ENCODE measurements at places on chromosomes 7 and 10.

DNA sequence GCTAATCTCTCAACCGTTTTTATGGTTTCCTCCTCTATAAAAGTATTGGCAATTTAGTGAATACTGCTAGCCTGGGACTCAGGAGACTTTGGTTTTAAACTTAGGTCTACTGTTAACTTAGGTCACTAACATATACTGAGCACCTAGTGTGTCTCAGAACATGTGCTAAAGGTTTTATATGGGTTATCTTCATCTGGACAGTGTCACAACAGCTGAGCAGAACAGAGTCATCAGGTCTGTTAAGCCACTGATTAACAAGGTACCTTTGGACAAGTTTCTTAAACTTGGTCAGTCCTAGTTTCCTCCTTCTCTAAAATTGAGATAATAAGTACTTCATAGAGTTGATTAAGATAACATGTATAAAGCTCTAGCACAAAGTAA lies 30.6 kb downstream of the NET1 start:
- DNase-seq, result no peak

- DNase-seq, result no peak
These were observed 60.2 kb downstream of the MPP7 start for GRCh38 chr10:28242555-28243204.

- no peak for DNase-seq
These were observed 36.6 kb downstream of the MAPK8 start for GRCh38 chr10:48343106-48343505.

DNA sequence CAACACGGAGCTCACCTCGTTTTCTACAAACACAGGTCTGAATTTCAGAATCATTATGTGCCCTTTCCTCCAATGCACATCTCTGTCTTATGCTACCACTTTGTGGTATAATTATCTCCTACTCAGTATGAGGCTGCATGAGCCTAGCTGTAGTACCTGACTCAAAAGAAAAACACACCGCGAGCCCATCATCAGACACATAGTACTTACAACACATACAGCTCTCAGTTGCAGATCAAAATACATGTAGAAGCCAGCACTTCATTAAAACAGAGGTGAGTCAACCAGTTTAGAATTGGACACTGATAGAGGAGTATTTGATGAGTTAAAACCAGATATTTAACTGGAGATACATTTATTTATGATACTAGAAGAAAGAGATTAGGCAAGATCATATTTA lies 1.4 kb upstream of the RTKN2 start:
- DNase-seq, result no peak

DNA sequence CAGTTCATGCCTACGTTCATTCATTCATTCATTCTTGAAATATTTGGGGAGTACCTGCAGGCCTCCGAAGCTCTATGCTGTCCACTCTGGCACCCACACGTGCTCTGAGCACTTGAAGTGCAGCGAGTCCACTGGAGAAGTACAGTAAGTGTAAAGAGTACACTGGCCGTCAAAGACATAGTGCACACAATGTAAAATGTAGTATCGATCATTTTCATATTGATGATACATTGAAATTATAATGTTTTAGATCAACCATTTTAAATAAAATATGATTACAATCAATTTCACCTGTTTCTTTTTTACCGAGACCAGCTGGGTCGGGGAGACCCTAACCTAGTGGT lies 37.0 kb upstream of the PURB start:
- DNase-seq, result no peak

- DNase-seq, result no peak
These were observed 63.0 kb downstream of the HOXA1 start for GRCh38 chr7:27032839-27033238.

DNA sequence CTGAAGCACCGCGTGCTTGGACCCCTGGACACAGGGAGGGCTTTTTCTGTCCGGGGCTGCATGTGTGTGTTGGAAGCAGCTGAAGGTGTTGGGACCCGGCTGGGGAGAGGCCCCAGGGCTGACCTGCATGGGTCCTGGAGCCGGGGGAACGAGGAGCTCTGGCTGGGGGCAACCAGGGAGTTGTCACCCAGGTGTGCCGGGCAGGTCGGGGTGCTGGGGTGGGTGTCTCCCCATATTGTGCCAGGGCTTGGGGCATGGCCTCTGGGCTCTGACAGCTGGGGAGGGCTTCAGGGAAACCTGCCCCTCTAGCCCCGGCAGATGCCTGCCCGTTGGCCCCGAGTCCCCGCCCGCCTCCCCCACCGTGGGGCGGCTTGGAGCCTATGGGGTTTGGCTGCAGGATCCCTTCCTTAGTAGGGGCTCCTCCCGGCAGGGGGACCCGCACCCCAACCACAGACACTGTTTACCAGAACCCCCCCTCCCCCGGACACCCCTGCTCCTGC lies 42.3 kb downstream of the UNCX start:
- no peak for DNase-seq

DNA sequence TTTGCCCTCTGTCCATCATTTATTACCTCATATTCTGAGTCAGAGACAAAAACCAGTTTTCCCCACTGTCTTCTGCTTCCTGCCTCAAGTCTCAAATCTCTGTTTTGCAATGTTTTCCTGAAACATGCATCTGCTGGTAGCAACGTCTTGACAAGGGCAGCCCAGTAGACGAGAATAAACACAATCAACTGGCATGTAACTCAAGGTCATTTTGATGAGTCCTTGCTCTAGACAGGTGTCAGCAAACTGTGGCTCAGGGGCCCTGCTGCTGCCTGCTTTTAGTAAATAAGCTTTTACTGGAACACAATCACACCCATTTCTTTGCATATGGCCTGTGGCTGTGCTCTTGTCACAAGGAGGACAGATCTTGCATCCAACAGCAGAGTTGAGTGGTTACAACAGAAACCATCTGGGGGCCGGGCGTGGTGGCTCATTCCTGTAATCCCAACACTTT lies 59.8 kb downstream of the ITIH5 start:
- DNase-seq, result no peak

DNA sequence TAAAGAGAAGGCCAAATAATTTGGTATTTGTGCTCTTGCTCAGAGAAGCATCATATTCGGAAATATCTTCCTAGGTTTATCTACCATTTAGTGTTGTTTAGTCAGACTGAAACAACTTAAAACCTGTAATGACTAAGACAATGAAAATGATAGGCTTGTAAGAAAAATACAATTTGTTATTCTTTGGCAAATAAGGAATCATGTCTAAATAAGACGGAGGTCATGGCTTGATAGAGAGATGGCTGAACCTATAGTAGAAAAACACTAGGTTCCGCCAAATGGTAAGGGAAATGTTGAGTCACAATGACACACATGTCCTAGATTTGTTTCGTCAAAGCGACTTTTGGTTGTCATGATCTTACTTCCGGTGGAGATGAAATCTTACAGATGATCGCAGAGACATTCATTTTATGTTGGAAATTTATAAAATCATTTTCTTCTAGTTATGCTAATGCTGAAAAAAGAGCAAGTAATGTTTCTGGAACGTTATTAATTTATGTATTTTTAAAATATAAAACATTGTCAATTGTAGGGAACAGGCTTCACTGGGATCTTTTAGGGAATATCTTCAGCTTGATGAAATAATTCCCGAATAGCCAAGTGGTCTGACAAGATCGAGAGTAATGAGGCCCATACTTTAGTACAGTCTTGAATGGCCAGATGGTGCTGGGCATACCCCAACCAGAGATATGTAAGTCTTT lies 1.0 kb downstream of the SRGN start:
- no peak for DNase-seq

GRCh38 chr7:55775051-55775420 lies 87.5 kb downstream of the SEPTIN14 start:
- no peak for DNase-seq

GRCh38 chr10:70943841-70944466 lies 55.6 kb upstream of the PCBD1 start:
- DNase-seq, result no peak

DNA sequence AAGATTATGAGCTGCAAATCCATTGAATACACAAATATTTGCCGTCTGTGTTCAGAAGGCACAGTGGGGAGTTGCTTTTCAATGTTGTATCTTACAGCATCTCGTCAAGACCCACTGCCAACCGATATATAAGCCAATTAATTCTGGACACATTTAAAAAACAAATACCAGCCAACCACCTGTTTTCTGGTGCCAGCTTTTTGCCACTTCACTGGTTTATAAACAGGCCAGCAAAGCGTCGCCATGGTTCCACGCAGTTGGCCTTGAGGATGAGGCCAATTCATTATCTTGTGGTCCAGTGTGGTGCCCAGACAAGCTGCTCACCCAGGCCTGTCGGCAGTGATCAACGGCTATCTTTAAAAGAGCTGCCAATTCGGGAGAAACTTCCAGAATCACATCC lies 321.0 kb downstream of the TCERG1L start:
- no peak for DNase-seq

DNA sequence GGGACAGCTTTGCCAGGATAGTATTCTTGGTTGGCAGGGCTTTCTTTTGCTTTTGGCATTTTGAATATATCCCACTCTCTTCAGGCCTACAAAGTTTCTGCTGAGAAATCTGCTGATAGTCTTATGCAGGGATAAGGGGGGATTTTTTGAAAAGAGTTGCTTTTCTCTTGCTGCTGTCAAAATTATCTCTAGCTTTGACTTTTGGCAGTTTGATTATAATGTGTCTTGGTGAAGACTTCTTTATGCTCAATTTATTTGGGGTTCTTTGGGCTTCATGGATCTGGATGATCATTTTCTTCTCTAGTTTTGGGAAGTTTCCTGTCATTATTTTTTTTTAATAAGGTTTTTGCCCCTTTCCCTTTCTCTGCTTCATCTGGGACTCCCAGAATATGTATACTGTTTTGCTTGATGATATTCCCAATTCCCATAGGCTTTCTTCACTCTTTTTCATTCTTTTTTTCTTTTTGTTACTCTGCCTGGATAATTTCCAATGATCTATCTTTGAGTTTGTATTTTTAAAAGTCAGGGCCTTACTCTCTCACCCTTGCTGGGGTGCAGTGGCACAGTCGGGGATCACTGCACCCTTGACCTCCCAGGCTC lies 29.6 kb downstream of the NOM1 start:
- no peak for DNase-seq

DNA sequence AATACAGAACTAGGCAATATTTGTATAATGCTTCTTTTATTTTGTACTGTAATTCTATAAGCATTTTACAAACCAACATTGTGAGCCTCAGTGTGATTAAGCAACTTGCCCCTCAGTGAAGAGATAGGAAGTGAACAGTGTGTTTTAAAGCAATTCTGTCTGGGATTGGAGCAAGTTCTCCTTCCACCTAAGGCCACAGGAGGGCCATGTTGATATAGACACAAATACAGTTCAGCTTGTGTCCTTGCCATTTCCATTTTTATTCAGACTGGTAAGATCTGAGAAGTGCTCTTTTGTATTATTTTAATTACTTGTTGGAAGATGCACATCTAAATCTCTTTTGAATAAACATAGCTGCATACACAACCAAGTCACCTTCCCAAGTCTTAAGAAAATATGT lies 416.3 kb upstream of the COBL start:
- DNase-seq, result no peak

GRCh38 chr7:104906032-104906431 lies 108.0 kb upstream of the KMT2E start:
- no peak for DNase-seq

- no peak for DNase-seq
These were observed 73.9 kb upstream of the TNRC18 start for GRCh38 chr7:5497295-5498103.

- no peak for DNase-seq
These were observed 4.2 kb downstream of the PAX2 start for GRCh38 chr10:100749309-100750217.

DNA sequence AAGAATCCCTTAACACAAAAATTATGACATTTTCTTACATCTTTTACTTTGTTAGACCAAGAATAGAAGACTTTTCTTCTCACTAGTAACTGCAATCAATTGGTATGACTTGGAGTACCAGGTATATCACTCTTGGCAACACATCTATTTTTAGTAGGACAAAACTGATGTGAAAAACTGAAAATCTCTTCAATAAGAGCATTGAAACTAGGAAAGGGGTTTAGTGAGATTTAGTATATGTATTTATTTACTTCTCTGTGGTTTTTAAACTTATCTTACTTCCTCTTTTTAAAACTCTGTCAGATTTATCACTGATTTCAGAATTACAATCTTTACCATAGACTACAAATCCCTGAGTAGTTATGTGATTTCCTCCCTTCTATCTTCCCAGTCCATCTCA lies 366.2 kb downstream of the PCDH15 start:
- DNase-seq, result no peak
